Cortex of kidney (tissue), 1 donor: ENCODE measurements at places on chromosomes 5 and 9.

- no peak for DNase-seq
Observed at GRCh38 chr5:152124409-152125041, 199.9 kb upstream of the GLRA1 start.

- no peak for DNase-seq
Observed at GRCh38 chr9:120936011-120936763, 9.6 kb upstream of the TRAF1 start.

DNA sequence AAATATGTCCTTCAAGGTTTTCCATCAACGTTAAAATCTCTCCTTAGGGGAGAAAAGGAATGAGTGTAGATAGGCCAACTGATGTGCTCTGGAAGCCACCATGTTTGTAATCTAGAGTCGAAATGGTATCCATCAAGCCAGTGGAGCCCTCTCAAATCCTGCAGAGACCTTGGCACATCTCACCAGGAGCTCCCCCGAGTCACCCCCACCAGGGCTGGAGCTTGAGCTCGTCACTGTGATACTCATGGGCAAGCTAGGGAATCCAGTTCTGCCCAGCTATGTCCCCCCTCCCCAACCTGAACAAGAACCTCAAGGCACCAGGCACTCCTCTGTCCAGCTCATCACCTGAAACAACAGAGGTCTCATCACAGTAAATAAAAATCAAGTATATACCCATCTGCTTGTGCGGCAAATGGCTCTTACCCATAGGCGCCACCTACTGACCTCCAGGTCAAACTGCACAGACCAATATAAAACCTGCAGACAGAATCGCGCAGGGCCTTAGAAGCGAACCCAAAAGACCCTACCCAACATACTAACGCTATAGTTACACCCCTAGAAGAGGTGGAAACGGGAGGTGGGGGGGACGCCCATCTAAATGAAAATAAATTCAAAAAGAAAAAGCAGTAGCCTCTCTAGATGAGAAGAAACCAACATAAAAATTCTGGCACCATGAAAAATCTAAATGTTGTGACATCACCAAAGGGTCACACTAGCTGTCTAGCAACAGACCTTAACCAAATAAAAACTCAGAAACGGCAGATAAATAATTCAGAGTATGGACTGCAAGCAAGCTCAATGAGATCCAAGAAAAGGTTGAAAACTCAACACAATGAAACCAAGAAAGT lies 75.0 kb downstream of the TTC39B start:
- DNase-seq: no peak

- no peak for DNase-seq
Observed at GRCh38 chr5:77418162-77418561, 74.0 kb downstream of the WDR41 start.

GRCh38 chr9:121021301-121021700 lies 28.8 kb downstream of the C5 start:
- DNase-seq: no peak

- no peak for DNase-seq
Observed at GRCh38 chr5:2375757-2376250, 375.7 kb downstream of the IRX2 start.

DNA sequence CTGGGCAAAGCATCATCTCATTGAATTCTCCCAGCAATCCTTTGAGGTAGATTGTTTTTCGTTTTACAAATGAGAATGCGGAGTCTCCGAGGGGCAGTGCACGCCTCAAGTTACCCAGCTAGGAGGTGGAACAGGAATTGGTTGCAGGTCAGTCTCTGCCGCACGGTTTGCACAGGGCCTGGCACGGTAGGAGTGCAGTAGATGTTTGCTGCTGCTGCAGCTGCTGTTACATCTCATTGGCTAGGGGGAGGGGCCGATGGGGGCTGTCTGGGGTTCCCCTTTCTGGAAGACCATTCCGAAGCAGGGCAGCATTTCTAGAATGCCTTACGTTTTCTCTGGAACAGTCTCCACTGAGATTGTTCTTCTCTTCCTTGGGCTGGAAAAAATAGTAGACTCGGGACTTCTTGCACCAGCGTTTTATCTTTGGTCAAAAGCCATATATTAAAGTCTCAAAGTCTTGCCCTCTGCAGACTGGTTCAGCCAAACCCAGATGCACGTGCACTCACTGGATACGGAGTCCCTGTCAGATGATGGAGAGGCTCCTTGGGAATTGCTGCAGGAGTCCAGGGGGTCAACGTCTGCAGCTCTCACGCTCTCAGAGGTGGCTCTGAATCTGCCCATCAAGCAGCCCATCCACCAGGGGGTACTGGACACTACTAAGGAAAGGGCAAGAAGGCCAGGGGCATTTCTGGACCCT lies 1.2 kb downstream of the USP20 start:
- no peak for DNase-seq

DNA sequence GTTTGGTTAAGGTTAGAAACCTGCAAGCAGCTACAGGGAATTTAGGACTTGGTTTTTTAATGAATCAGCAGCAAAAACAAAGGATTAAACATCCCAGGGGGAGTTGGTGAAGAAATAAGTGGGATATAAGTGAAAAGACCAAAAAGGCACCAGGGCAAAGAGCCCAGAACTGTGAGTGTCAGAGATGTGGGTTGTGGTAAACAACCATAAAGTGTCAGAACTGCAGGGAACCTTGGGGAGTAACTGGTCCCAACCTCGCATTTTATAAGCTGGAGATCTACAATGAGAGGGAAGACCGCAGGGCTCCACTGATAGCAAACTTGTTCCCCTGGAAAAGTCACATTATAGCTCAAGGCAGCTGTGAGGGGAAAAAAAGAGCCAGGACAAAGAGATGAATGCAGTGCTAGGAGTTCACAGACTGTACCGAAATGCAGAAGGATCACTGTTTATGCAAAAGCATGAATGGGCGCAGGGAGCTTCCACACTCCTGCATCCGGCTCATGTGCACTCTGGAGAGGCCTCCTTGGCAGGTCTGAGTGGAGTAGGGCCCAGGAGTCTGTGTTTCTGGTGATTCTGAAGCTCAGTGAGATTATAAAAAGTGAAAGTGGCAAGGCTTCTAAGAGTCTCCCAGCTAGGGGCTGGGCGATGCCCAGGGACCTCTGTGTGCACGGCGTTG lies 156.3 kb downstream of the GOLPH3 start:
- DNase-seq: no peak

GRCh38 chr5:80213466-80213865 lies 42.4 kb downstream of the SERINC5 start:
- DNase-seq: no peak
